NCI-H1694 (cell line): ENCODE measurements at places on chromosomes 11 and 22.

- DNase-seq, result no peak
Observed at GRCh38 chr11:8164746-8165145, 4.1 kb downstream of the RIC3 start.

- DNase-seq, result no peak
Observed at GRCh38 chr22:41934284-41935014, 7.8 kb upstream of the TNFRSF13C start.

- DNase-seq, result no peak
Observed at GRCh38 chr11:59898650-59899049, 20.1 kb downstream of the OOSP3 start.

- DNase-seq, result no peak
Observed at GRCh38 chr11:44445500-44446365, 119.7 kb upstream of the CD82 start.

DNA sequence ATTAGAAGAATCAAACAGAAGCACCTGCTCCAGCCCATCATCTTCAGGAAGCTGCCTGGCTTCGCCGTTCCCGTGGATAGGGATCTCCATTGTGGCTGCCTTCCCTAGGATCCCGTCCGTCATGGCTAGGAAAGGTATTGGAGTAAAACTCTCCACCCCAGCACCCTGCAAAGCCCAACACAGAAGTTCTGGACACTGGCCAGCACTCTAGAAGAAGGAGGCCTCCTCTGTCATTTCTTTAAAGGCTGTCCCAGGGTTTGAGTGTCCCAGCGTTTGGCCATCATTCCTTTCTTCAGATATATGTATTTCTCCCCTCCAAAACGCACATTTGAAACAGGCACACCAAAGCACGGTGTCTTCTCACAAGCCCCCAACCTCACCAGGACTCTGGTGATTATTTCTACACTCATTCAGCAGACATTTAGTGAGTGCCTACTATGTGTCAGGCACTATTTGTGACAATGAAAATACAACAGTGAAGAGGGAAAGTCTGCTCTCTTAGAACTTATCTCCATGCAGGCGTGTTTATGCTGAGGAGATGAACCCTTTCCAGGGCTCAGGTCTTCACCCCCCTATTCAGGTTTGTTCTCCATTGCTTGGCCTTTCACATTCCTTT is 724 bp downstream of the ARFIP2 start:
- no peak for DNase-seq

GRCh38 chr22:43828725-43828997 is 16.6 kb upstream of the EFCAB6 start:
- DNase-seq, result no peak

- no peak for DNase-seq
Observed at GRCh38 chr11:28169816-28170215, 61.6 kb downstream of the METTL15 start.

GRCh38 chr11:46102843-46103242 is 18.4 kb downstream of the PHF21A start:
- DNase-seq, result no peak

DNA sequence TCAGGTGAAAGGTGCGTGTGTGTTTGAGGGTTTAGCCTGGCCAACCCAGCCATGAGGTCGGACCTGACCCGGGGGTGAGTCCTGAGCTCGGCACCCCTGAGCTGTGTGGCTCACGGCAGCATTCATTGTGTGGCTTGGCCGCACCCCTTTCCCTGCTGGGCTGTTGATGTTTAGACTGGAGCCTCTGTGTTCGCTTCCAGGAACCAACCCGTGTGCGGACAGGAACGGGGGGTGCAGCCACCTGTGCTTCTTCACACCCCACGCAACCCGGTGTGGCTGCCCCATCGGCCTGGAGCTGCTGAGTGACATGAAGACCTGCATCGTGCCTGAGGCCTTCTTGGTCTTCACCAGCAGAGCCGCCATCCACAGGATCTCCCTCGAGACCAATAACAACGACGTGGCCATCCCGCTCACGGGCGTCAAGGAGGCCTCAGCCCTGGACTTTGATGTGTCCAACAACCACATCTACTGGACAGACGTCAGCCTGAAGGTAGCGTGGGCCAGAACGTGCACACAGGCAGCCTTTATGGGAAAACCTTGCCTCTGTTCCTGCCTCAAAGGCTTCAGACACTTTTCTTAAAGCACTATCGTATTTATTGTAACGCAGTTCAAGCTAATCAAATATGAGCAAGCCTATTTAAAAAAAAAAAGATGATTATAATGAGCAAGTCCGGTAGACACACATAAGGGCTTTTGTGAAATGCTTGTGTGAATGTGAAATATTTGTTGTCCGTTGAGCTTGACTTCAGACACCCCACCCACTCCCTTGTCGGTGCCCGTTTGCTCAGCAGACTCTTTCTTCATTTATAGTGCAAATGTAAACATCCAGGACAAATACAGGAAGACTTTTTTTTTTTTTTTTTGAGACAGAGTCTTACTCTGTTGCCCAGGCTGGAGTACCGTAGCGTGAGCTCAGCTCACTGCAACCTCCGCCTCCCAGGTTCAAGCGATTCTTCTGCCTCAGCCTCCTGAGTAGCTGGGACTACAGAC is 53.9 kb upstream of the PPP6R3 start:
- no peak for DNase-seq

DNA sequence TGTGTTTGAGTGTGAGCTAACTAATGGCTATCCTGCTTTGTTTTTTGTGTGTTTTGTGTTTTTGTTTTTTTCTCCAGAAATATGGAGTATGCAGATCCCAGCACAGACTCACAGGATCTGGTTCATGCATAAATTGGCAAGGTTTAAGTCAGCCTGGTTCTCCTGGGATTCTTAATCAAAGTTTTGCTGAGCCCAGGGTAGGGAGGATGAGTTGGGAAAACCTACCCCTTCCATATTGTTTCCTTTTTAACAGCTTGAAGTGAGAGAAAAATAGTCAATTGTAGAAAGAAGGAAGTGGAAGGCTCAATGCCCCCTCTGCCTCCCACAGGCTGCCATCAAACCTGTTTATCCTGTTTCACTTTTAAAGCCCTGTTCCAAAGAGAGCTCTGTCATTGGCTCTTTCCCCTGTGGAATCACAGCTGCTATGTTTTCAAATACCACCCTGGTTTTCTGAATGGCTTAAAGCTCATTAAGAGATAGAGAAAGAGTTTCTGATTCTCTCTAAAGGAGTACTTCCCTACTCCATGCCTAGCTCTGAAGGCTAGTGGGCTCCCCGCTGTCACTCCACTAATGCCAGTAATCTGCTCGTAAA is 23.4 kb upstream of the CADM1 start:
- DNase-seq, result no peak

GRCh38 chr11:76793391-76794291 is 10.5 kb downstream of the TSKU start:
- no peak for DNase-seq

GRCh38 chr11:7531011-7531410 is 17.2 kb downstream of the PPFIBP2 start:
- no peak for DNase-seq

DNA sequence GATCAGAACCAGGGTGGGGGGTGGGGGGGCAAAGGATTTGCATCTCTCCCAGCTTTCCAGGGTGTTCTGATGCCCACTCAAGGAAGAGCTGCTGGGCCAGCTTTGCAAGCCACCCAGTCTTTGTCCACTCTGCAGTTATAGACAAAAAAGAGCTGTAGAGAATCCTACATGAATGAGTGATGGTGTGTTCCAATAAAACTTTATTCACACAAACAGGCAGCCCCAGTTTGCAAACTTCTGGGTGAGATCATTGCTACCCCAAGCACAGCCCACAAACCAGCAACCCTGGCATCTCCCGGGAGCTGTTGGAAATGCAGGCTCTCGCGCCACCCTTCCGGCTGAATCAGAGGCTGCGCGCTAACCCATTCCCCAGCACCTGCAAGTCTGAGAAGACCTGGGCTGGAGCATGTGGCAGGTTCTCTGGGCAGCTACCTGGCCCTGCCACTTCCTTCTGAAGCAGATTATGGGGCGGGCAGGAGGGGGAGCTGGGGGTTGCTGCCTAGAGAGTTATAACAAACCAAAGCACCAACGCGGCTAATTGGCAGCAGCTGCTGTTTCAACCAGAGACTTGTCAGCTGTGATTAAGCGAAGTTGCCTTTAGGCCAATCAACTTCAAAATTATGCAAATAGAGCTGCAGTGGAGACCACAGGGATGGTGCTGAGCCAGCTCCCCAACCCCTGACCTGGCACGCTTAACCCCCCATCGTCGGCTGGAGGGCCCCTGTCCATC is 3.8 kb upstream of the SHISAL1 start:
- peak; percentile 84 for DNase-seq

GRCh38 chr22:46090631-46091201 is 59.6 kb upstream of the PPARA start:
- DNase-seq, result no peak

DNA sequence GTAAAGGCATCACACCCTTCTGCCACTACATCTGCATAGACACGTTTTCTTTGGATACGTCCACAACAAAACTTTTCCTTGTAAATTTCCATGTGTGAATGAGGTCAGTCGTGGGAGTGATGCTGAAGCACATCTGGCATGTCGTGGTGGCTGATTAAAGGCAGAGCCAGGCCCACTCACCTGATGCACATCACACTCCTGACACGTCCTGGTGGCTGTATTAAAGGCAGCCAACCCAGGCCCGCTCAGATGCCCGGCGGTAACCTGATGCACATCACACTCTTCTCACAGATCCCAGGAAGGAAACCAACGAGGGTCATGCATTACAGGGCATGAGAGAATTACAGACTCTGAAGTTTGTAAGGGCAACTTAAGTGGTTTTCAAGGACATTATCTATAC is 321.6 kb upstream of the B3GAT1 start:
- no peak for DNase-seq

DNA sequence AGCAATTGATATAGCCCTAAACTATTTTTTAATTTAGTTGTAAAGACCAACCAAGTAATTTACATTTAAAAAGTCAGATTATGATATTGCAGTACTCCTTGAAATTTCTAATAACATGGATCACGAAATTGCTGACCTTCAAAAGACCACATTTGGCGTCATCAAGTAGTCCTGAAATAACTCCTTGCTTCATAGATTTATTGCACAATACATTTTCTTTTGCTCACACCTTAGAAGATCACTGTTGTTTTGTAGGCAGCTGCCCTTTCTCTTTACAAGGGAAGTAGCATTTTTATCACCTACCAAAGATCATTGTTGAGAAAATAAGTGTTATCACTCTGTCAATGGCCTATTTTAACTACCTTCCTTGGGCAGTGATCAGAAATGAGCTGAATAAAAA is 815.8 kb downstream of the METTL15 start:
- DNase-seq, result no peak
